T-helper 2 cell (primary cell): ENCODE measurements at places on chromosomes 2 and 18.
A peak's percentile ranks its signal among the peaks of the same experiment; 100 is the strongest.

DNA sequence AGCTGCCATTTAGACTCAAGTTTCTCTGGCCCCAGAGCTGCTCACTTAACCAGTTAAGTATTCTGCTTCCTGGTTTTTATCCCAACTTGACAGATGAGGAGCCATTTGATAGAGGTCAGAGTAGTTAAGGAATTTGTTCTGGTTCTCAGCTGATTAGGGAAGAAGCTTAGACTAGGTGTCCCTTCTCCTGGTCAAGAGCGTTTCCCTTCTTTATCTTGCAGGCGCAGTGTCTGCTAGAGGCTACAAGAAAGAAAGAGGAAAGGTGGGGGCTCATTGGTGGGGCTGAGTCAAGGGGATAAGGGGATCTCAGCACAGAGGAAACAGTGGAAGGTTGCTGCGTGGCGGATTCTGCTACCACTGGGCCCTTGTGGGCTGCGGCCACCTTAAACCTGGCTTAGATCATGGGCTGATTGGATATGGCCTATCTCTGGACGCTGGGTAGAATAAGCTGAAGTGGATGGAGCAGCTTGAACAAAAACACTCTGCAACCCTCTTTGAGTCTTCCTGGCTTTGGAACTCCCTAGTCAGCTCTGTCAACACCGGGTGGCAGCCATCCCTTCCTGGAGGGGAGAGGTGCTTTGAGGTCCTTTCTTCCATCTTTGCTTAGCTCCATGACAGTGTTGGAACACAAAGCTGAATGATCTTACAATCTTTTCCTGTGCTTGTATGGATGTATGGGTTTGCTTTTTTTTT lies 70.8 kb downstream of the QPCT start:
- no peak for DNase-seq

DNA sequence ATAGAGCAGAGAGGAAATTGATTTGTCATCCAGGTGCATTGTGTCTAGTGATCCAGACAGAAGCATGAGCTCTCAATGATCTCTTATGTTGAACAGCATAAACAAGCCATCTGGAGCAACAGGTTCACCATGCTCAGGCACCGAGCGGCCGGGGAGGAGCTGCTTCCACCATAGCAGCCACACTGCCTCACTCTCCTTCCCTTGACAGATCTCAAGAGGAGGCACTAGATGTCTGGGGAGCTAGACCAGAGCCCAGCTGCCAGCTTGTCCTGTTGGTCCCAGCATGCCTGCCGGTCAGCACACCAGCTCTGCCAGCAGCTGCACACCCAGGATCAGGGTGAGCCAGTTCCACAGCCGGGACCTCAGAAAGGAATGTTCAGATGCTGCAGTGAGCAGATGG lies 17.5 kb upstream of the LONRF2 start:
- DNase-seq = no peak

GRCh38 chr2:241908686-241909420 lies 39.3 kb downstream of the RTP5 start:
- DNase-seq = no peak

GRCh38 chr2:109531896-109532727 lies 81.7 kb downstream of the SEPTIN10 start:
- DNase-seq = no peak

DNA sequence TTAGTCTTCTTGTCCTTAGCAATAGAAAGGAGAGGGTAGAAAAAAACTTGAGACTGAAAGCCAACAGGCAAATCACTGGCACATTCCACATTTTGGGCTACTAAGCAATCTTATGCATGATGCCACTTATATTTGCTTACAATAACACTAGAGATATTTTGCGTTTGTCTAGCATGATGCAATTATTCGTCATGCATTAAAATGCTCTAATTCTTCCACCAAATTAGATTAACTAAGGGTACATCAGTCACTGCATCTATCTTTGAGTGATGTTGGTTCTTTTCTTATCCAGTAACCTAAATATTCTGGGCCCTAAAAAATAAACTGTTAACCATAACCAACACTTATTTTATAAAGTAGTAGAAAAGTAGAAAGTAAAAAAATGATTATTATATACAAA lies 1311.7 kb upstream of the CDH2 start:
- no peak for DNase-seq

- no peak for DNase-seq
These were observed 2.1 kb downstream of the SOX11 start for GRCh38 chr2:5694306-5694705.

GRCh38 chr2:191629001-191629453 lies 48.9 kb upstream of the NABP1 start:
- no peak for DNase-seq

- no peak for DNase-seq
These were observed 14.4 kb upstream of the MYO5B start for GRCh38 chr18:50209311-50209710.

DNA sequence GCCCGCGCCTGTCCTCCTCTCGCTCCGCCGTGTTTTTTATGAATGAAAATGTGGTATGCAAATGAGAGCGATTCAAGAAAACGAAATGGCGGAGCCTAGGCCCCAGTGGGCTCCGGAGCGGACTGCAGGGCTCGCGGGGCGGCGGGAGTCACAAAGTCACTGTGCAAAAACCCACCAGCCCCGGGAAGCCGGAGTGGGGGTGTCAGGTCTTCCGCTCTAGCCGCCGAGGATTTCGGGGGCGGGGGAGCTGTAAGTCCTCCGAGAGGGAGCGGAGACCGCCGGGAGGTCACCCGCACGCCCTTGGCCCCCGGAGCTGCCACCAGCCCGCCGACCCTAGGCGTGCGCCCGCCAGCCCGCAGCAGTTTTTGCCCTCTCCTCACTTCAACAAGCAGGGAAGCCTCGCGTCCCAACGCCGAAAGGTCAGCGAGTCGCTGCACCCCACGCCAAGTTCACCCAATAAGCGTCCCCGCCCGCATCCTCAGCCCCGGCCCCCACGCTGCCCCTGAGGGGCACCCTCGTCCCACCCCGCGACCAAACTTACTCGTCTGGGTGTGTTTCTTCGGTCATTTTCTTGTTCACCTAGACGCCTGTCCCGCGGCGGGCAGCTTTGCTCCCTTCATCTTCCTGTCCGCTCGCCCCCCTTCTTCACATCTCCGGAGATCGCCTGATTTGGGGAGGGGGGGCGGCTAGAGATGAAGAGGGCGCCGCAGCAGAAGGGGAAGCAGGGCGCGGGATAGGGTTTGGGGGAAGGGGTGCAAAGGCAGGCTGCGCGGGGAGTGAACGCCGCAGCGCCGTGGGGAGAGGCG lies 775 bp downstream of the SPRED2 start:
- DNase-seq = peak; percentile 55

DNA sequence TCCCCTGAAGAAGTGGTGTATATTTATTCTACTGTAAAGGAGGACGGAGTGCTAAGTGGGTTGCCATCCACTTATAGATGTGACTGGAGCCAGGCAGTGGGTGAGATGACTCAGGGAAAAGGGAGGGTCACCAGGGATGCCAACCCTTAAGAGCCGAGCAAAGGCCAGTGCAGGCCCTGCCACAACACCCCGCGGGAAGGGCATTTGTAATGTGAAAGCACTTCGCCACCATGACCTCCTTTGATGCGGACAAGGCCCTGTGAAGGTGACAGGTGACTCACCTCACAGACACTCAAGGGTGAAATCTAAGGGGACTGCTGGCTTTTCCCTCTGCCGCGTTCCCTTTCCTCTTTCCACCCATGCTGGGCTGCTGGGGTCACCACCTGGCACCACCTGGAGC lies 50.2 kb upstream of the MRPL33 start:
- no peak for DNase-seq

DNA sequence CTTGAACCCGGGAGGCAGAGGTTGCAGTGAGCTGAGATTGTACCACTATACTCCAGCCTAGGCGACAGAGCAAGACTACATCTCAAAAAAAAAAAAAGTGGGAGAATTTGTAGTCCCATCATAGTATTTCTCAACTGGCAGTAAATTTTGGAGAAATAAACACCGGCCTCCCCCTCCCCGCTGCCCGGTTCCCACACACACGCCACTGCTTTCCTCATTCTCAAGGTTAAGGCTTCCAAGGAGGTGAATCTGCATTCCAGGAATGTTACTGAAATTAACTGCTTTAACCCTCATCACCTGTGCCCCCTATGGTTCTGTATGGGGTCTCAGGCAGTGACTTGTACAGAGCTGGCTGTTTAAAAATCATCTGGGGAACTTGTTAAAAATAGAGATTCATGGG lies 49.9 kb downstream of the MRPL35 start:
- DNase-seq = no peak

DNA sequence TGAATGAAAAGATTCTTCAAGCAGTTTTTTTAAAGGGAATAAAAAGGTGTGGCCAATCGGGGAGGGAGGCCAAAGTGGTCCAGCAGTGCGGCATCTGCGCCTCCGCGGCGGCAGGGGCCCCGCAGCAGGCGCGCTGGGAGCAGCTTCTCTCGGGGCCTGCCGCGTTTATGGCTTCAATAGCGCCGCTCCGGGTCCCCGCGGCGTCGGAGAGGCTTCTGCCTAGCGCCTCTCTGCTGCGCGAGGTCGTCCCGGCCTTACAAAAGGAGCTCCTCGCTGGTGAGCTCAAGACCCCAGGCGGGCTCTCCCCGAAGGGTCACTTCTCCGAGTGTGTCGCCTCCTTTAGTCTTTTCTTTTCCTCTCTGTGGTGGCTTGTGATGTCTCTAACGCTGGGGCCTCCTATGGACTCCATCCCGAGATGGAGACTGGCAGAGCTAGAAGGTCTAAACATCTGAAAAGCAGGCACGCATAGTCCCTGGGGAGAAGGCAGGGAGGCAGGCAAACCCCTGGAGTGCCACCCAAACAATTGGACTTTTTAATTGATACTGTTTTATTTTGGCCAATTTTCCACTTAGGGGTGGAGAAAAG lies 67.1 kb downstream of the SUMO1 start:
- DNase-seq = no peak
